ENCODE measurements at places on chromosomes 7 and 10.

DNA sequence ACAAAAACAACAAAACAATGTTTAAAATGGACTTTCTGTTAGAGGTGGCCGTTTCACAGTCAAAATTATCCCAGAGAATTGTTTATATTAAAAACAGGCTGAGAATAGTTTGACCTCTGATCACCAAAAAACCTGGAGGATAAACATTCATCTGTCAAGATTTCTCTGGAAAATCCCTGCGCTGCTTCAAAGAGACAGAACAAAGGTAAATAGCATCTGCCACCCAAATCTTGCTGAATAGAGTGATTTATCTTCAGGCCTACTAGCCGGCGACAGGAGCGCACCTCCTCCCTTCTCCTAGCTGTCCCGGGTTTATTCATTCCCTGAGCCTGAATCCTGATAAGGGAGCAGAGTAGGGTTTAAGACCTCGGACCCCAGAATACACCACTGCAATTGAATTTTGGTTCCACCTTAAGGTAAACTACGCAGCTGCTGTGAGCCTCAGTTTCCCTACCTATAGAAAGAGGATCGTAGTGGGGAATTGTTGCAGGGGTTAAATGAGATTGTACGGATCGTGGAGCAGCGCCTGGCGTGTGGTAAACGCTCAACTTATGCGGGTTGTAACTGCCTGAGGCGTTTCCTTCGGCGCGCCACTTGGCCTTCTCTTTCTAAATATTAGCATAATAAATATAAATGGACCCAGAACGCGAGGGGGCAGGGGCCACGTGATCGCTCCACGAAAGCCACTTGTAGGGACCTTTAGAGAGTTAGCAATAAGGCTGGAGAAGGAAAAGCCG lies 498 bp upstream of the ST7 start:
- no peak for DNase-seq

DNA sequence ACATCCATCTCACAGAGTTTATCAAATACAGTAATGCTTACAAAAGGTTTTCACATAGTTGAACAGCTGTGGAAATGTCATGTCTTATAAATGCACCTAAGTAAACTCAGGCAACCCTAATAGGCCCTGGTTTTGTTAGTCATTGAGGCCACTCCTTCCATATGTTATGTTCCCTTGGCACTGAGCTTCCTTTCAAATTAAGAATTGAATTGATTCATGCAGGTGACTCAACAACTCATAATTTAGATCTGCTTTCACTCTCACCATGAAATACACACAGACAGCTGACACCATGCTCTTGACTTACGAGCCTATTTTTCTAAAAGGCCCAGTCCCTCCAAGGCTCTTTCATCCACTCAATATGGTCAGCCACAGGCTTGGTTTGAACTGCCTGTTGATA lies 476.9 kb downstream of the KCNMA1 start:
- DNase-seq: peak; percentile 84

GRCh38 chr10:102465466-102465865 lies 14.1 kb upstream of the C10orf95 start:
- DNase-seq: no peak

DNA sequence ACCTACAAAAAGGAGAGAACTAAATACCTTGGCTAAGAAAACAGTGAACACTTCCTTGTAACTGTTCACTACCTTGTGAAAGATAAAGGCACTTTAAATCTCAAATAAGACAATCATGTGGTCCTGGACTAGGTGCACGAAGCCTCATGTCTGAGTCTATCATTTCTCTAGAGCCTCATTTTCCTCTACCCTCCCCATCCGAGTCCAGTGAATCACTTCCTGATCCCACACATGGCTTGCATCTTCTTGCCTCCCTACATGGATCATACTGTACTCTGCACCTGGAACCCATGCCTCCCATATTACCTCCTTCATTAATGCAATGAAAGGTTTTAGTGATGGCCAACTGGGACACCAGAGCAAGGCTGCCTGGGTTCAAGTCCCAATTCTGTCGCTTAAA lies 34.5 kb downstream of the SNX10 start:
- no peak for DNase-seq

GRCh38 chr7:44275957-44276570 lies 49.3 kb downstream of the CAMK2B start:
- no peak for DNase-seq

- DNase-seq: no peak
Measured at GRCh38 chr7:32458025-32458424, 32.2 kb downstream of the LSM5 start.

DNA sequence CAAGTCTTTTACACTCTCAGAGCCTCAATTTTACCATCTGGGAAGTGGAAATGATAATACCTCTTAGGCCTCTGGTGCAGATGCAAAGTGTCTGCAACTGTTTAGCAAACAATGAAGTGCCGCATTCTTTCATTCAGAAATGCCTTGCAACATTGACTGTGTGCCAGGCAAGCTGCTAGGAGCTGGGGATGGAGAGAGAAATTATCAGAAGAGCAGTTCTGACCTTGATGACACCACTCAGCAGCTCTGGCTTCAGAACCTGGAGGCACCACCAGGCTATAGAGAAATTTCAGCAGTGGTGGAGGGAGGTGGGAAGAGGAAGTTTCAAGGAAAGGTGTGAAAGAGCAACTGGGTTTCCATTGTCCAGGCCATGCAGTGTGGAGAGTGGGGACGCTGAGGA lies 78.1 kb upstream of the HABP2 start:
- no peak for DNase-seq

DNA sequence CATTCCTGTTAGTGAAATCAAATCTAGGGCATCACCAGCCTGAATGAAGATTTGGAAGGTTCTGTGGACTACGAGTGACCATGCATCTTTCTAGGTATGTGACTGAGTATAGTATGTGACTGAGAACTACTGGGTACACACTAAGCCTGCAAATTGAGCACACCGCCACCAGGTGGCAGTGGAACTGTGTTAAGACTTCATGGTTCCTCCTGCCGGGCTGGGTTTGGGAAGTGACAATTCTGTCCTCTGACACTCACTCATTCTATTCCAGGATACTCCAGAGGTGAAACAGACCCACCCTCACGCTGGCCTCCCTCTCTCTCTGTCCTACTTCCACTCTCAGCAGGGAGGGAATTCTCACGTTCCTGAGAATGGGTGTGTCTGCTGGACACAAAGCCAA lies 84.0 kb upstream of the TMEM248 start:
- no peak for DNase-seq

DNA sequence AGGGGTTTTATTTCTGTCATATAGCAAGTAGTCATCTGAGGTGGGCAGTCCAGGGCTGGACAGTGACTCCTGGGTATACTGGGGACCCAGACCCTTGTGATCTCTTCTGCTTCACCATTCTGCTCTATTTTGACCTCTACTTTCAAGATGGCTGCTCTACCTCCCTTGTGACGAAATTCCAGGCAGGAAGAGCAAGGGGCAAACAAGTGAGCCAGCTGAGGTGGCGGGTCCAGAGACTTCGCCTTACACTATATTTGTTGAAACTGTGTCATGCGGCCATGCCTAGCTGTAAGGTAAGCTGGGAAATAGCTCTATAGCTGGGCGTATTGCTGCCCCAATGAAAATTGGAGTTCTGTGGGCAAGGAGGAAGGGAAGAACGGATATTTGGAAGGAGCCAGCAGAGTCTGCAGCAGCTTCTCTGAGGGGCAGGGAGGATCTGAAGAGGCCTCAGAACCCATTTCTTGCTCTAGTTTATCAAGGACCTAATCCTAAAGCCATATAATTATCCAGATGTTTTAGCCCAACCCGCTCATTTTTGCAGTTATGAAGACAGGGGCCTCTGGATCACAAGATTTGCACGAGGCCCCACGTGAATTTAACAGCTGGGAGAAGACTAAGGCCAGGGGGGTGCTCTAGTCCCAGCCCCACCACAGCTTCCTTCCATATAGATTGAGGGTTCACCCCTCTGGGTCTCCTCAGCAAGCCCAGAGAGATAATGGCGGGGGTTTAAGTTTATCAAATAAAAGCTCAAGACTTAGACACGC lies 7.7 kb upstream of the CPA1 start:
- no peak for DNase-seq

GRCh38 chr10:75613685-75614504 lies 182.5 kb downstream of the LRMDA start:
- DNase-seq: no peak

- no peak for DNase-seq
Measured at GRCh38 chr10:129151281-129151680, 315.8 kb upstream of the MGMT start.

GRCh38 chr10:125605167-125605566 lies 77.8 kb downstream of the TEX36 start:
- no peak for DNase-seq

GRCh38 chr7:112556633-112557032 lies 75.8 kb downstream of the LSMEM1 start:
- DNase-seq: peak; percentile 32

- no peak for DNase-seq
Measured at GRCh38 chr7:45650404-45651394, 76.5 kb downstream of the ADCY1 start.

GRCh38 chr10:97887399-97887798 lies 37.8 kb downstream of the GOLGA7B start:
- no peak for DNase-seq

DNA sequence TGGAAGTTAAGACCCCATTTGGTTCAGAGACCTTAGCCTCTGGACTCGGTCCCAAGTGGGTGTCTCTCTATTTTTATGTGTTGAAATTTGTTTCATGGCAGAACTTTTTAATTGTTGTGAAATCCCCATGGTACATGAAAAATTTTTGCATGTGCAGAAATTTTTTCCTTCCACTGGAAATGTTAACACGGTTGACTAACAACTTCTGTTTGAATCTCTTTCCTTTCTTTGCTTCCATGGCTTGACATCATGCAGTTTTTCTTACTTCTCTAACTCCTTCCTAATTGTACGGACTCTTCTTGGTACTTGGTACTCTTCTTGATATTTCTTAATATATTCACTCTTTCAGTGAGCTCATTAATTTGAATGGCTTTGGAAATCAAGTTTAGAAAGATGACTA lies 18.3 kb downstream of the MDFIC start:
- DNase-seq: no peak

- no peak for DNase-seq
Measured at GRCh38 chr7:18201350-18201749, 173.7 kb upstream of the PRPS1L1 start.

- no peak for DNase-seq
Measured at GRCh38 chr7:37489703-37490102, 41.0 kb upstream of the ELMO1 start.

- DNase-seq: no peak
Measured at GRCh38 chr7:66847879-66848790, 72.9 kb upstream of the TMEM248 start.

- DNase-seq: no peak
Measured at GRCh38 chr7:39609113-39609934, 14.0 kb upstream of the RALA start.

DNA sequence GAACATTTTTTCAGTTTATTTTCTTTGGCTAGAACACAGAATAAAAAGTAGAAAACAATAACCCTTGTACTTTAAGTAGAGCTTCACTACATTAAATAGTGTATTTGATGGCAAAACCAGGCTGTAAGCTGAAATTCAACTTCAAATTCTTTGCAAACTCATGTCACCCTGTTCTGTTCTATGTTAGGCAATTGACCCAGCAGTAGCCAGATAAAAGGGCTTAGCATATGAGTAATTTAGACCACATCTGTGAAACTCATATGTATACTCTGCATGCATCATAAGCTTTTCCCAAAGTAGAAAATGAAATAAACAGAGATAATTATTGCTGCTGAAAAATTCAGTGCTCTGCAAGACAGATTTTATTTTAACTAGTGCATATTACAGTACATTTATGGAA lies 150.2 kb downstream of the GNAI1 start:
- no peak for DNase-seq

GRCh38 chr10:110284262-110284661 lies 20.5 kb downstream of the SMNDC1 start:
- no peak for DNase-seq
